ENCODE measurements at places on chromosomes 5 and 9.

- no peak for DNase-seq
Observed at GRCh38 chr5:73022471-73023169, 66.8 kb downstream of the FCHO2 start.

DNA sequence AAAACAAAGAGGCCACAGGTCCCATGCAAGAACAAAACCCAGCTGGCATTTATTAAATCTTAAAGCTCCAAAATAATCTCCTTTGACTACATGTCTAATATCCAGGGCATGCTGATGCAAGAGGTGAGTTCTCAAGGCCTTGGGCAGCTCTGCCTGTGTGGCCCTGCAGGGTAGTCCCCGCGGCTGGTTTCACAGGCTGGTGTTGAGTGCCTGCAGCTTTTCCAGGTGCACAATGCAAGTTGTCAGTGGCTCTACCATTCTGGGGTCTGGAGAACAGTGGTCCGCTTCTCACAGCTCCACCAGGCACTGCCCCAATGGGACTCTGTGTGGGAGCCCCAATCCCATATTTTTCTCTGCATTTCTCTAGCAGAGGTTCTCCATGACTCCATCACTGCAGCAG is 54.4 kb upstream of the HCN1 start:
- DNase-seq, result no peak

- DNase-seq, result no peak
Observed at GRCh38 chr9:81308404-81308803, 380.9 kb downstream of the TLE1 start.

- no peak for DNase-seq
Observed at GRCh38 chr9:86141843-86142242, 42.5 kb upstream of the GOLM1 start.

GRCh38 chr9:37425298-37425752 is 2.8 kb downstream of the GRHPR start:
- no peak for DNase-seq

GRCh38 chr9:7640231-7640630 is 159.3 kb downstream of the DMAC1 start:
- no peak for DNase-seq

DNA sequence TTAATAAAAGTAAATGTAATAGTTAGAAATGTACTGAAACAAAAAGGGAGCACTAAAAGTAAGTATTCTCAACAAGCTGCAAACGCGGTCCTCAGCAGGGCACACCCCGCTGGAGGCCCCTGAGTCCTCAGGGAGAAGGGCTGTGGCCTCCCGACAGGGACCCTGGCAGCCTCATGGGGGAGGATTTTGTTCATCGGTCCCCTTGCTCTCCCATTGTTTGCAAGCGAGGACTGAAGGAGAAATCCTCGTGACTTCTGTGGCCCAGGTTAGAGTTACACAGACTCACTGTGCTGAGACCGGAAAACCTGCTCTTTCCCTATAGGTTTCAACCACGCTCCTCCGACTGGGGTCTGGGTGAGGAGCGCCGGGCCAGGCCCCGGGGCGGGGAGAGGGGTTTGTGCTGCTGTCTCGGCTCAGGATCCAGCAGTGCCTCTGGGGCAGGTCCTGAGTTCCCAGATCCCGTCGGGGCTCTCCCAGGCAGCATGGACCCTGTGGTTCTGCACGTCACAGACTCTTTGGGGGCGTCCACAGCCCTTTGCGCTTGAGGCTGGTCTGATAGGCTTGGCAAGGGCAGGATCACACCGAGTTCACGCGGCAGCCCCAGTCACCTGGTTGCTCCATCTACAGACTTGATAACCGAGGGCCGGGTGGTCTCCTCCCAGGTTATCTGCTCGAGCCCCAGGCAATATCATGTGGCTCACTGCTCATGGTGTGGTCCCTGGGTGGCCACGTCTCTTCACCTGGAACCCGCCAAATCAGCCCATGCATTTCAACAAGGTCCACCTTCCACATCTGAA is 38.8 kb downstream of the MRPL36 start:
- DNase-seq, result peak; percentile 31

DNA sequence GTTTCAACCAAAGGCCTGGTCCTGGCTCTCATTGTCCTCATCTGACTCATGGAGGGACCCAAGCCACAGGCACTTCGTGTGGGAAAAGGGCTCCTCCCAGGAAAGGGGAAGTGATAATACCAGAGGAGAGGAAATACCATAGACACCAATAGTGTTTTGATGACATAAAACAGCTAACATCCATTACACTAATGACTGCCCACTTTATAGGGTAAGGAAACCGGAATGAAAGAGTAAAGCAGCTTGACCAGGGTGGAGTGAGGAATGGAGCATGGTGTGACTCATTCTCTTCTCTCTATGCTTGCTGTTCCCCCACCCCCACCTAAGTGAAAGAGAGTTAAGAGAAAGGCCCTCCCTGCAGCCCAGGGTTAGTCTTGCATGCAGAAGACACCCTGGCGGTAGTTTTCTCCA is 67.4 kb upstream of the HRH2 start:
- no peak for DNase-seq

- DNase-seq, result no peak
Observed at GRCh38 chr9:100669968-100670367, 92.1 kb downstream of the CAVIN4 start.

- no peak for DNase-seq
Observed at GRCh38 chr5:128775558-128775957, 189.7 kb upstream of the SLC27A6 start.

DNA sequence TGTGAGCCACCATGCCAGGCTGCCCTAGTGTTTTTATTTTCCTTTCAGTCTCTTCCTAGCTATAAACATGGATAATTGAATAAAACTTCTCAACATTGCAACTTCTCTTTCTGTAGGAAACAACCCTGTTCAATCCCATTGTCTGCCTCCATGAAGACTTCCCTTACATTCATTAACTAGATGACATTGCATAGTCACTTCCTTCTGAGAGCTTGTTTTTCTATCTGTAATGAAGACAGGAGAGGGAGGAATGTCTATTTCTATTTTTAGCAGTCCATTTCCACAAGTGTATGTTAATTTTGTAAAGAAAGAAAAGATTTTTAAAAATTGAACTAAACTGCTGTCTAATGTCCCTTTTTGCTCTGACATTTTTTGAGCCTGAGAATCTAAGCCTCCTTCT is 55.6 kb upstream of the MELK start:
- no peak for DNase-seq

DNA sequence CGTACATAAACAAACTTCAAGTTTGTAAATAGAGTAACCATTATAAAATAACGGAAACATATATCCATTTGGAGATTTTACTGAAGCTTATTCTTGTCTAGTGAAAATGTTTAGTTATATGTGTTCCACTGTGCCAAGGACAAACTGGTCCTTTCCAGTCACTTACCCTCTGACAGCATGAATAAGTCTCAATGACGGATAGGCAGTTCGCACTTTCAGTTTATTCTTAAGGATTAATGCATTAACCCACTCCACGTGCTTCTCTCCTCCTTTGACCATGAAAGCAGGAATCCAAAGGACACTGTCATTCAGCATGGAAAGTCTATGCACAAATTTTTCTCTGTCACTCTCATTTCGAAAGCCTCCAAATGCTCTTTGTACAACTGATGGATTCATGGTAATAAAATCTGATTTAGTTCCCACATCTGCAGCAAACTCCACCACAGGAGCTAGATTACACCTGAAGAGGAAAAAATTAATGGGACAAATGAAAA is 47.1 kb downstream of the ST8SIA4 start:
- DNase-seq, result no peak

DNA sequence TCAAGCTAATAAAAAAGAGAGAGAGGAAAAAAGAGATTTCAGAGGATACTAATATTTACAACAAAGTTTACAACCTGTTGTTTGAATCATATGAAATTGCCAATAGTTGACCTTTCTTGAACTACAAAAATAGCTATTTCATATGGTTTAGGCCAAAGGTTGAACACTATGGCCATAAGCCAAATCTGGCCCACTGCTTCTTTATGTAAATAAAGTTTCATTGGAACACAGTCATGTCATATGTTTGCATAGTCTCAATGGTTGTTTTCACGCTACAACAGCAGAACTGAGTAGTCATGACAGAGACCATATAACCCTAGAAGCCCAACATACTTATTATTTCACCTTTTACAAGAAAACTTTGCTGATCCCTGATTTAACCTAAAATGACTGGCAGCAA is 20.9 kb downstream of the SEMA5A start:
- no peak for DNase-seq

Measured in ureter (tissue), 1 donor.